CD4-positive, alpha-beta memory T cell (primary cell): ENCODE measurements at places on chromosomes 7 and 10. TPM values are rescaled to one million over a fixed set of nuclear protein-coding genes. Genes with fewer than 3 reads are reported as not detected.

GRCh38 chr7:44534087-44534486 is 7.0 kb downstream of the NPC1L1 start:
- H3K4me3 ChIP-seq, result no peak overlapping the region
- no peak for DNase-seq
- H3K36me3 ChIP-seq, result no peaks in the 10 kb centered on the region
- H3K27ac ChIP-seq, result no peak overlapping the region

GRCh38 chr10:30420766-30421165 is 13.2 kb upstream of the MAP3K8 start:
- no peak for DNase-seq
- peaks cover 15% of the 10 kb centered on the region for H3K4me1 ChIP-seq
- H3K27me3 ChIP-seq, result no peaks in the 10 kb centered on the region
- H3K4me3 ChIP-seq, result no peak overlapping the region

DNA sequence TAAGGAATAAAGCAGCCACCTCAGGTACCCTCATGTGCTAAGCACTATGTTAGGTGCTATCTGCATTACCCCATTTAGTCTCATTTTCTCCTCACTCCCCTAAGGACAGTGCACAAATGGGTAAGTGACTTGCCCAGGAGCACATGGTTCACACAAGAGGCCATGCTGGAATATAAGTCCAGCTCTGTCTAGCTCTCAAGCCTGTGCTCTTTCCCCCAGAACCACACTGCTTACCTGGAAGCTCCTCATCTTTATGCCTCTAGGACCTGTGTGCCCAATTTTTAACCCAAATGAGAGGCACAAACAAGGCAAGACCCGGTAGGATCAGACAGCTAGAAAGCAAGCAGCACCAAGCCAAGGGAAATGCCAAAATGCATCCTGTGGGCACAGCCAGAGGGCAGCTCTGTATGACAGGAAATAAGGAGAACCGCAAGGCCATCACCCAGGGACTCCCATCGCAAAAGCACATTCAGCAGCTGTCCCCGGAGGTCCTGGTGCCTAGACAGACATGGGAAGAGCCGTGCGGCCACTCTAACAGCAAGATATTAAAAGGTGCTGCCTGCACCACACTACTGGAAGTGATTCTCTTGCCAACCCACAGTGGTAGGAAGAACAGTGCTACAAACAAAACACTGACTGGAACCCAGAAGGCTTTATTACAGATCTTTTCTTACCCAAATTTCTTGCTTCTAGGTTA is 88.1 kb downstream of the GSAP start:
- no peaks in the 10 kb centered on the region for H3K27me3 ChIP-seq
- no peaks in the 10 kb centered on the region for H3K36me3 ChIP-seq
- H3K4me1 ChIP-seq, result peaks cover 38% of the 10 kb centered on the region
- peak; percentile 27 for DNase-seq

The SRRM3 gene
- not detected for total RNA-seq
